ENCODE measurements at places on chromosomes 12 and 14. TPM values are rescaled to one million over a fixed set of nuclear protein-coding genes. Genes with fewer than 3 reads are reported as not detected.
A peak's percentile ranks its signal among the peaks of the same experiment; 100 is the strongest.

DNA sequence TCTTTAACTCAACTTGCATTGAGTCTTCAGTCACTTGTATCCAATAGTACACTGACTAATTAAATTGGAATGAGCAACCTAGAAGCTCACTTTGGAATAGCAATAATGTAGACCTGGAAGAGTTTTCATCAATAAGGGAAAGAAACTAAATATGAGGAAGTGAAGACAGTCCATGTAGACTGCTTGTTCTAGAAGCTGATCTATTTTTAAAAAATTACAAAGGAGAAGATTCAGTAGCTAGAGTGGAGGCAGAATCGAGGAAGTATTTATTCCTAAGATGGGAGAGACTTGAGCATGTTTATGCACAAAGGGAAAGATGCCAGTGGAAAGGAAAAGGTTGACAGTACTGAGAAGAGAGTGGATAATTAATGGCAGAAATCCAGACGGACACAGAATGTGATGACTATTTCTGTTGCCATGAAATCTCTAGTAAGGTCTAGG is 156.3 kb upstream of the PDE3A start:
- DNase-seq, result no peak

GRCh38 chr12:42458575-42458974 is 131.0 kb downstream of the PRICKLE1 start:
- no peak for DNase-seq

DNA sequence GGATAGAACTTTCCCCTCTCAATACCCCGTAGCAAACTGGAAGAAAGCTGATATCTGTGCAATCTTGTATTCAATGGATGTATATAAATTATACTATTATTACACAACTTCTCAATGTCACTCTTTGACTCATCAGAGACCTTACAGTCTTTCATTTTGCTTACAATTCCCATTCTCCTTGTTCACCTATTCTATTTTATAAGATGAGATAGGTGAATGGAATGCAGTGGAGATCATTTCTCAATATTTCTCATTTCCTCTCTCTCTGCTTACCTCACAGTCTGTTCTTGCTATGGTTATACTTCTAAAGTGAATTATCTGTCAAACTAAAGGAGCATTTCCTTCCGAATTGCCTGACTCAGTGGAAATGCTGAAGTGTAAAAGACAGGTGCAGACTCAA is 14.9 kb downstream of the FOXA1 start:
- no peak for DNase-seq

GRCh38 chr14:97290977-97291376 is 493.8 kb downstream of the VRK1 start:
- no peak for DNase-seq

- DNase-seq, result peak; percentile 34
These were observed 48.5 kb upstream of the CSRP2 start for GRCh38 chr12:76927170-76927784.

DNA sequence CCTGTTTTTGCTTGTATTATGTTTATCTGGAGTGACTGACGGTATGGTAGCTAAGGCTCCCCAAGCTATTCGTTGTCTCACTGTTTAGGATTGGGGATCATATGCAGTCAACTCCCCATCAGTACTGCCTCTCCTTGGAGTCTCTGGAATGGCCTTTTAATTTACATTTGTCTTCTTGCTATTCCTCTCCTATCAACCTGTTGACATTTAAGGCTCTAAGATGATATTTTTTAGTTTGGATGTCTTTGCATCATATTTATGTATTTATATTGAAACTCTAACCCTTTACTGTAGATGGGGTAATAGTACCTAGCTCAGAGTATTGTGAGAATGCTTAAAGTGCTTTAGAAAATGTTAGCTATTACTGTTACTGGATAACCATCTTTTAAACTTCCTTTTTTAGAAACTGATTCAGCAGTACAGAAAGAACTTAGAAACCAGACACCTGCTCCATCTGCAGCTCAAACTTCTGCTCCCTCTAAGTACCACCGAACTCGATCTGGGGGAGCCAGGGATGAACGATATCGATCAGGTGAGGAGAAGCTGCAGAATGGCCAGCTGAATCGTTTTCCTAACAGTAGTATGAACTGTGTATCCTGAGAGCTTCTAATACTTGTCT is 123.5 kb upstream of the ATF1 start:
- no peak for DNase-seq

Gene RNASE3
- not detected for total RNA-seq

Data from left ventricle myocardium superior (tissue), 1 donor.